ENCODE measurements at places on chromosomes 11 and 22. TPM values are rescaled to one million over a fixed set of nuclear protein-coding genes. Genes with fewer than 3 reads are reported as not detected.

The C11orf87 gene
- total RNA-seq = 4.1 TPM

The UPK3A gene
- not detected for total RNA-seq

DNA sequence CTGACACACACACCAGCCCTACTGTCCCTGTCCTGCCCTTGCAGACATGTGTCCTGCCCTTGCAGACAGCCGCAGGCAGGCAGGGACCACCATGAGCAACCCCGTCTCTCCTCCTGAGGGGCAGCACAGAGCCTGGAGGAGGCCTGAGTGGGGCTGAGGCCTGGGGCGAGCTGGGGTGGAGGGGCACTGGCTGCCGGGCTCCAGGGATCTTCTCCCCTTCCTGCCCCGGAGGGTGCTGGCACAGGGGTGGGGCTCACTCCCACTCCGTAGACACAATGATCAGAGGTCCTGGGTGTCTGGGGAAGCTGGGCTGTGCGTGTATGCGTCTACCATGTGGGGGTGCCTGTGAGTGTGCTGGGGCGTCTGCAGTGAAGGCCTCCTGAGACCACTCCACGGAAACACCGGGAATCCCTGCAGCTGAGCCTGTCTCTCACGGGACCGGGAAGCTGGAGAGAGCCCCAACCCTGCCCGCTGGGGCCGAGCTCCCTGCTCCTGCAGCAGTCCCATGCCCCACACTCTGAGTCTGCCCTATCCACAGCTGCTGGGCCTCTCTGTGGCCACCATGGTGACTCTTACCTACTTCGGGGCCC, 588 bp downstream of the TSPAN32 start:
- no peak for DNase-seq

- DNase-seq = peak; percentile 83
These were observed 118.1 kb downstream of the BBOX1 start for GRCh38 chr11:27158456-27159334.

DNA sequence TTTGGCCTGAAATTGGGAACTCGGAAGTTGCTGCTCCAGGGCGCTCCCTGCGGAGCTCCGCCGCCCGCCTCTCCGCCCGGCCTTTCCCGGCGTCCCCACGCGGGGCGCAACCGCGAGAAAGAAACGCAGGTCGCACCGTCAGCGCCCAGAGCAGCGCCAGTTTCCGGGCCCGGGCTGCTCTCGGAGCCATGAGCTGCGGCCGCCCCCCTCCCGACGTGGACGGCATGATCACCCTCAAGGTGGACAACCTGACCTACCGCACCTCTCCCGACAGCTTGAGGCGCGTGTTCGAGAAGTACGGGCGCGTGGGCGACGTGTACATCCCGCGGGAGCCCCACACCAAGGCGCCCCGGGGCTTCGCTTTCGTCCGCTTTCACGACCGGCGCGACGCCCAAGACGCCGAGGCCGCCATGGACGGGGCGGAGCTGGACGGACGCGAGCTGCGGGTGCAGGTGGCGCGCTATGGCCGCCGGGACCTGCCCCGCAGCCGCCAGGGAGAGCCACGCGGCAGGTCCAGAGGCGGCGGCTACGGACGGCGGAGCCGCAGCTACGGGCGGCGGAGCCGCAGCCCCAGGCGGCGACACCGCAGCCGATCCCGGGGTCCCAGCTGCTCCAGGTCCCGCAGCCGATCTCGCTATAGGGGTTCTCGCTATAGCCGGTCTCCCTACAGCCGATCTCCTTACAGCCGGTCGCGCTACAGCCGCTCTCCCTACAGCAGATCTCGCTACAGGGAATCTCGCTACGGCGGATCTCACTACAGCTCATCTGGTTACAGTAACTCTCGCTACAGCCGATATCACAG, 521 bp downstream of the SRSF8 start:
- DNase-seq = peak; percentile 84

- no peak for DNase-seq
These were observed 9.5 kb upstream of the GGA1 start for GRCh38 chr22:37599153-37599552.

The ARHGEF17 gene
- 46.5 TPM for total RNA-seq

The GLB1L3 gene
- total RNA-seq = 2.2 TPM

DNA sequence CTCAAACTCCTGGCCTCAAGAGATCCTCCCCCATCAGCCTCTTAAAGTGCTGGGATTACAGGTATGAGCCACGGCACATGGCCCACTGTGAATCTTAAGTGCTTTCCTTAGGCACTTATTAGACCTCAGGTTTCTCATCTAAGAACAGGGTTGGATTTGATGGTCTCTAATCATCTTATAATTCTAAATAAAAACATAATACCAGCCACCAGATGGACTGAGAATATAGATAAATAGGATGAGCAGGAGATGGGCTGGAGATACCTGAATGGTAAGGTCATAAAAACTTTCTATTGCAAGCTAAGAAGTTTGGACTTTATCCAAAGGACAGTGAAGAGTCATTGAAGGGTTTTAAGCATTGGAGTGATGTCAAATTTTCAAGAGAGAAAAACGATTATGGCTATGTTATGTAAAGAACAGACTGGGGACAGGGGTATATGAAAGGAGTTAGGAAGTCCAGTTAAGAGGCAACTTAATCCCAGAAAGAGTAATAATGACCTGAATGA, 85.2 kb downstream of the RELT start:
- DNase-seq = peak; percentile 16

GRCh38 chr11:83945976-83946375, 659.8 kb upstream of the CCDC90B start:
- no peak for DNase-seq

DNA sequence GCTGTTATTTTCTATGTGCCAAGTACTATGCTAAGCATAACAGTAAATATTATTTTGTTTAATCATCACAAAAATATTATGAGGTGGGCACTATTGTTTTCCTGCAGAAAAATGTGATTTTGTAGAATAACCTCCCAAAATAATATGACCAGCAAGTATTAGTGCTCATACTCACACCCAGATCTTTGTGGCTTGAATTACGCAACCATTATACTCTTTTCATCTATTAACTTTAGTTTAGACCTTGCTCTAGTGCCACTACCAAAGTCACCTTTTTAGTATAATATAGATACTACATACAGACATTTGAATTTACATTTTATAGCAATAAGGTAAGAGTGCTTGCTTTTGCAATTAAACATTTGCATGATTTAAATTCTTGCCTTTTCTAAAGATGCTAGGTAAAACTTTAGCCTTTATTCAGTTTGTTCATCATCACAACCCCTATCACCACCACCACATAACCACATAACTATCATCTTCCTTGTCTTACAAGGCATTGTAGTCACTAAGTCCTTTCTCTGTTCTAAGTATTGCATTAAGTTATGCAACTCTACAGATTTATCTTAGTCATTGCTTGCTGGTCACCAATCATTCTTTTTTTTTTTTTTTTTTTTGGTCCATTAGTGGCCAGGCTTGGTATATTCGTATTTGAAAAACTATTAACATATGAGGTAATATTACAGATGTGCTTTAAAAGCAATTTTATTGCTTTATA, 68.4 kb downstream of the GAS2 start:
- DNase-seq = no peak

GRCh38 chr22:45120931-45121330, 42.8 kb upstream of the NUP50 start:
- no peak for DNase-seq

The LYVE1 gene
- 48.4 TPM for total RNA-seq

DNA sequence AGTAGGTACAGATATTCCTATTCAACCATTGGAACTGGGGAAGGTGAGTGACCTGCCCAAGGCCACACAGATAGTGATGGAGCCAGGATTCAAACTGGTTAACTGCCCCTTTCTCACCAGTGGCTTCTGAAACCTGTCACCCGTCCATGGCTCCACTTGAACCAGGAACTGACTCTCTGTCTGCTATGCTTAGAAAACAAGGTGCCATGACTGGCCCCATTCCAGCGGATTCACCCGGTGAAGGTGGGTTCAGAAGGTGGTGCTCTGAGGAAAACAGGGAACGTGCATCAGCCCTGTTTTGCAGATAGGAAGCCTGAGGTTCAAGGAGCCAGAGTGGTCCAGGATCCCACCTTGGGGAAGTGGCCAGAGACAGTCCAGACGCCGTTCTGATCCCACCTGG, 2.6 kb upstream of the PATZ1 start:
- DNase-seq = no peak

DNA sequence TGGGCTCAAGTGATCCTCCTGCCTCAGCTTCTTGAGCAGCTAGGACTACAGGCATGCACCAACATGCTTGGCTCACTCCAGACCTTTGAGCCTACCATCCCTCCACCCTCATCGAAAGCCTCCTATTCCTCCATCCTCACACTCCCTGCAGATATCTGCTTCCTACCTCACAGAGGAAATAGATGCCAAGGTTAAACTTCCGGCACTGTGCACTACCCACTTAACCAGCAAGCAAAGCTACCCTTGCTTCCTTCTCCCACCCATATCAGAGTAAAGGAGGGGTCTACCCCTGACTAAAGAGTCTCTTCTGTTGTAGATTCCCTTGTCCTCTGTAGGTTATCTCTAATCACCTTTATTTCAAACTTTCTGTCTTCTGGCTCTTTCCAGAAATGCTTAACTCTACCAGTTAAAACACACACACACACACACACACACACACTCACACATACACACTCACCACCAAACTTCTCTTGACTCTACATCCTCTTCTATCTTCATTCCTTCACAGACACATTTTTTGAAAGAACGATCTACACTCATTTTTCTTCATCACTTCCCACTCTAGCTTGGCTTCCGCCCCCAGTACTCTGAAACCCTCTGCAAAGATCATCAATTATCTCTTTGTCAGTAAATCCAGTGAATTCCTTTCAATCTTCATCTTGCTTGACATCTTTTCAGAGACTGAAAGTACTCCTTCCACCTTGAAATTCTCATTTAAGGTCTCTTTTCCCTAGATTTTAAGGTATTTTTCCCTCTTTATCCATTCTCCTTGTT, 10.9 kb upstream of the SIK2 start:
- no peak for DNase-seq

DNA sequence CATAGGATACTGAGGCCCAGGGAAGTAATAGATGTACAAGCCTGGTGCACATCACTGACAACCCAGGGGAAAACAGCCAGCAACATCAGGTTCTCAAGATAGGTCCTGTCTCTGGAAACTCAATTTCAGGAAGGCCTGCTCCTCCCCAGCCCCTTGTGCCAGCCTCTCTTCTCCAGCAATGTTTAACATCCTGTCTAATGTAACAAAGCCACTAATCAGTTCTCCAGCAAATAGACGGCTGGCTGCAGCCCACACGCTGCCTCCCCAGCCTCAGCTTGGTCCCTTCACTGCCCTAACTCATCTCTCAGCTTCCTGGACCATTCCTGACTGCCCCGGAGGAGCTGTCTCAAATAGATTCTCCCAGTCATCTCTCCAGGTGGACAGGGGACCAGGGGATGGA, 37.8 kb downstream of the RPL27A start:
- peak; percentile 40 for DNase-seq

DNA sequence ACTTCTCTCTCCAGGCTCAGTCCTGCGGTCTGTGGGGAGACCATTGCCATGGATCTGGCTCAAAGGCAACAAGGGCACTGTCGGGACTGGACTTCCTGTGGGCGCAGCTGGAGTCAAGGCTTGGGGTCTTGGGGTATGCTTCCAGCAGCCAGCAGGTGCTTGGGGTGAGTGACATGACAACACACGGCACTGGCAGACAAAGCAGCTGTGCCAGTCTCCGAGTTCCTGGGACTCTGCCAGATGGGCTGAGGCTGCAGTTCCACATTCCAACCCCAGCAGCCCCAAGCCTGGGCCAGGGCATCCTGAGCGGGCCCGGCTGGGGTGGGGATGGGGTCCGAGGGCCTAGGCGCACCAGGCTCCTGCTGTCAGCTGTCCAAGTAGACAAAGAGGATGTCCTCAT, 12.3 kb downstream of the GUCD1 start:
- no peak for DNase-seq

- DNase-seq = peak; percentile 7
These were observed 379.3 kb downstream of the INSC start for GRCh38 chr11:15493921-15494620.

GRCh38 chr11:65262381-65262680, 569 bp downstream of the POLA2 start:
- no peak for DNase-seq
